ENCODE measurements at places on chromosomes 3 and 15.

GRCh38 chr15:66937588-66937987 lies 127.8 kb upstream of the SMAD3 start:
- no peak for DNase-seq

DNA sequence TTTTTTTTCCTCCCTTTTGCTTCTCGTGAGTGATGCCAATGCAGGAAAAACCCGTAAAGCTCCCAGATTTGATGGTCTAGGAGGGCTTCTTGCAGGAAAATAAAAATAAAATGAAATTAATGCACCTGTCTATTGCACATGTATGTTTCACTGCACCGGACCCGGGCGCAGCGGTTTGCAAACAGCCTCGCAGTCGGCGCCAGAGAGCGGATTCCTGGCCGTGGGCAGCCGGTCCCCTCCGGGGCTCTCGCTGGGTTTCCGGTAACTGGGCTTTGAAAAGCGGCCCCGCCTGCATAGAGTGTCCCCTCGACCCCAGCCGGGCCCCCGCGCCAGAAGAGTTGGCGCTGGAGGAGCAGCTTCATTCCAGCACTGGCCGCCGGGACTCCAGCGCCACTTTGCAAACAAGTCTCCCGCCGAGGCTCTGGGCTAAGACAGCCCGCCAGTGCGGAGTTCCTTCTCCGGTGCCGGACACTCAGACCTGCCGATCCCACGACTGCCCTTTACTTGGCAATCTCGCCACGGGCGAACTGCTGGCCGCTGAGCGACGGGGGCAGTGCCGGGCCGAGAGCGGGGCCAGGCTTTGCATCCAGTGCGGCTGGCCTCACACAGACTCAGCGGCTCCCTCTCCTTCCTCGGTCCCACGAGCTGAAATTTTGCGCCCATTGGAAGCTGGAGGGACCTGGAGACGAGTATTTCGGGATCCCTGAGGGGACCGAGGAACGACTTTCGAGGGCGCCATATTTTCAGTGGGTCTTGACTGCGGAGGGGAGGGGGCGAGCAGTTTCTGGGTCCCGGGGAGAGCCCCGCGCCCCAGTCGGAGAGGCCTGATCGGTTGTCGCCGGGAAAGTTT lies 225.9 kb upstream of the C2CD4B start:
- no peak for DNase-seq

GRCh38 chr3:15690748-15691147 lies 89.2 kb downstream of the BTD start:
- DNase-seq, result no peak

- DNase-seq, result no peak
Measured at GRCh38 chr3:43699864-43700263, 9.1 kb downstream of the ABHD5 start.

- no peak for DNase-seq
Measured at GRCh38 chr3:187759601-187760000, 14.3 kb upstream of the BCL6 start.

Measured in fibroblast of skin of left quadriceps (primary cell).